ENCODE measurements at places on chromosomes 12 and 14. TPM values are rescaled to one million over a fixed set of nuclear protein-coding genes. Genes with fewer than 3 reads are reported as not detected.

- DNase-seq = no peak
These were observed 4.6 kb upstream of the CEP128 start for GRCh38 chr14:80946187-80946586.

DNA sequence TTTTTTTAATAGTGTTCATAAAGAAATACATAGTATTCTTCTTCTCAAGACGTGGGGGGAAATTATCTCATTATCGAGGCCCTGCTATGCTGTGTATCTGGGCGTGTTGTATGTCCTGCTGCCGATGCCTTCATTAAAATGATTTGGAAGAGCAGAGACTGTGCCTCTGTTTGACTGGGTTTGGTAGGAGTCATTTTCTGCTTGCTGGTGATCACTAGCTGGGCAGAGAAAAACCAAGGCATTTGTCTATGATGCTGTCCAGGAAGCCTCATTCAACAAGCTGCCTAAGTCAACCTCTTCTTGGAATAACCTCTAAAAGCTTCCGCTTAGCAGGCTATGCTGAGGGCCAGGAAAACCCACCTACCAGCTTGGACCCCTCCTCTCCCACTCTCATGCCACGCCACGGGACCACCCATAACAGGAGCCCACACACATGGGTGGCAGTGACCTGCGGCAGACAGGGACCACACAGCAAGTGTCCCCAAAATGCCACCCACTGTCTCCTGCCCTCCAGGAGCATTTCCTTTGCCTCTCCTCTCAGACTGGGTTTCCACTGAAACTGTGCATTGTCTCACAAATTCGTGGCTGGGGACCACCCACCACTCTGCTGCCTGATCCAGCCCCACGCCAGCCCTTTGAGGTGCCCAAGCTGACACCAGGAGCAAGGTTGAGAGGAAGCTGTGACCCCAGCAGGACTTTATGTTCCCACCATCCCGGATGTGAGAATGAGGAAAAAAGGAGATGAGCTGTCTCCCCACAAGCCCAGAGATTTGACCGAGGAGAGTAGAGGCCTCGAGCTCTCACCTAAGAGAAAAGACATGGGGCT, 36.8 kb downstream of the DAD1 start:
- no peak for DNase-seq

GRCh38 chr14:94365624-94366023, 22.8 kb downstream of the SERPINA1 start:
- no peak for DNase-seq

DNA sequence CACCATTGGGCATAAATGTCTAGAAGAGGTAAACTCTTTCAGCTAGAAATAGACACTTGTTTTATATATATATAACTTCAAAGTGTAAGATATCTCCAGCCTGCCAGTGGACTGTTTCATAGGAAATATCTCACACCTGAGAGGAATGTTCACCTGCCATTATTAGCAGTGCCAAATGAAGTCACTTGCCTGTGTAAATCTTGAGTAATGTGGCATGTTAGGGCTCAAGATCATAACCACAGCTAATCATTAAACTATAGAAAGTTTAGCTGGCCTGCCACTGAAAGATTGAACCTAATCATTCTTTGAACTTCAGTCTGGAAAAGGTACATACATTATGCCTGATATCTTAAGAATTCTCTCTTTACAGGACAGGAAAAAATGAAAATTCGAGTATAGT, 25.5 kb upstream of the KCNJ8 start:
- no peak for DNase-seq

DNA sequence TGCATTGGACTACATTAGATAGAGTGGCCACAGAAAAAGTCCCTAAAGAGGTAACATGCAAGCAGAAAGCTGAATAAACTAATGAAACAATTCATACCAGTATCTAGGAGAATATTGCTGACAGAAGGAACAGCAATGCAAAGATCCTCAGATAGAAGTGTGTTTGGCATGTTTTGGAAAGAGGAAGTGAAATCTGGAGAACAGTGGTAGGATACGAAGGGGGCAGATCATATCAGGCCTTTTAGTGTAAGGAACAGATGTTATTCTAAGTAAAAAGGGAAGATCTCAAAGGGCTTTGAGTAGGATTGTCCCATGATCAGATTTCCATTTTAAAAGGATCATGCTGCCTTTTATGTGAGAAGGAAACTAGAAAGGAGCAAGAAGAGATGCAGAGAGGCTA, 342.9 kb downstream of the PAWR start:
- DNase-seq = no peak

DNA sequence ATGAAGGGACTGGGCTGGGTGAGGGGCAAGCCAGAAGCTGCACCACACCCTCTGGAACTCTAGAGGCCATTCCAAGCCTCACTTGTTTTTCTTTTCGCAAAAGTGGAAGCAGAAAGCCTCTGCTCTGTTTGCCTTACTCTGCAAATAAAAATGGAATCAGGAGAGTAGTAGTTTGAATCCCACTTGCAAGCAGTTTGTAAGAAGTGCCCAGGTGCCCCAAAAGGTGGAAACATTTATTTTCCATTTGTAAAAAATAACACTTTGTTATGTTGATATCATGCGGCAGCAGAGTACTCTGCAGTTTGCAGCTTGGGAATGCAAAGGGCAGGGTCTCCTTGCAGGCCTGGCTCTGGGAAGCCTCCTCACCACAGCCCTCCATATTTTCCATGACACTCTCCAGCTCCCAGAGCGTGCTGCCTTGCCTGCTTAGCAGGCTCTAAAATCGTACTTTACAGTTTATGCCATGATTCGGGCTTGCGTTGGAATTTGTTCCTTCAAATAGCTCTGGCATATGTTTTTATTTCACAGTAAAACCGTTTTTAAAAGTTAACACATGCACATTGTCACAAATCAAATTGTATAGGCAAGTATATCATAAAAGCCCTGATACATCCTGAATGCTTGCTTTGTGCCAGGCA, 20.0 kb downstream of the TUNAR start:
- no peak for DNase-seq

DNA sequence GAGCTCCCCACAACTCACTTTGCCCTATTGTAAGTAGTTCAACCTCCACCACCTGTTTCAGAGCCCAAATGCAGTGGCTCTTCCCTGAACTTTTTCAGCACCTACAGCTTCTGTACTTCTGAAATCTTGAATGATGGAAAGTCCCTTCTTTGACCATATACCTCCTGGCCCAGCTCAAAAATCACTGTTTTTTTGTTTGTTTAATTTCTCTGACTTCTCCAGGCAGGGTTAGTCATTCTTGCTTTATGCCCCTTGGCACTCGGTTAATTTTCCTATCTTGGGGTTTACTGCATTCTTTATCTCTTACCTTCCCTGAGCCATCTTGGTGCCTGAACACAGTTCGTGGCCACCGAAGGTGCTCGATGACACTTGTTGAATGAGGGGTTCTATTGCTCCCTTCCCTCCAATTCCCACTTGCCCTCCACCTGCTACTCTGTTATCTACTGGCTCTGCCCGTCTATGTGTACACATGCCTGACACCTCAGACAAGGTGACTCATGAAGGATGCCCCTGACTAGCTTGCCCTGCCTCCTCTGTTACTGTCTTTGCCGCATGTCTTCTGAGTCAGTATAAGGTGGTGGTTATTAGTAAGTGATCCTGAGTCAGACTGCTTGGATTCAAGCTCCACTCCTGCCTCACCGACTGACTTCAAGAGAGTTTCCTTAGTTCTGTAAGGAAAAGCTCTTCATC, 4.4 kb downstream of the AMHR2 start:
- DNase-seq = no peak

DNA sequence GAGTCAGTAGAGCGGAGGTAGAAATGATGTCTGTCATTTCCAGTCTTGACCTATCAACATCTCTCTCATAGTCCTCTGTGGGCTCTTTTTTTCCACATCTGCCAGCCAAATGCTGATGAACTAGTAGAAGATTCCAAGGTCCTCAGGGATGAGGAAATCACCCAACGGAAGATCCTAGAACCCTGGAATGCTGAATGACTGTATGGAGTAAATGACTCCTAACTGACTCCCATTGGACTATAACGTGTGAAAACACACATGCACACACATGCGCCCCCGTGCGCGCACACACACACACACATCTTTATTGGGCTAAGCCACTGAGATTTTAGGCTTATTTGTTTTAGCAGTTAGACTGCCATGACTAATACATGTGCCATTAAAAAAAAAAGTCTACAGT, 159.2 kb downstream of the MYRFL start:
- DNase-seq = no peak

DNA sequence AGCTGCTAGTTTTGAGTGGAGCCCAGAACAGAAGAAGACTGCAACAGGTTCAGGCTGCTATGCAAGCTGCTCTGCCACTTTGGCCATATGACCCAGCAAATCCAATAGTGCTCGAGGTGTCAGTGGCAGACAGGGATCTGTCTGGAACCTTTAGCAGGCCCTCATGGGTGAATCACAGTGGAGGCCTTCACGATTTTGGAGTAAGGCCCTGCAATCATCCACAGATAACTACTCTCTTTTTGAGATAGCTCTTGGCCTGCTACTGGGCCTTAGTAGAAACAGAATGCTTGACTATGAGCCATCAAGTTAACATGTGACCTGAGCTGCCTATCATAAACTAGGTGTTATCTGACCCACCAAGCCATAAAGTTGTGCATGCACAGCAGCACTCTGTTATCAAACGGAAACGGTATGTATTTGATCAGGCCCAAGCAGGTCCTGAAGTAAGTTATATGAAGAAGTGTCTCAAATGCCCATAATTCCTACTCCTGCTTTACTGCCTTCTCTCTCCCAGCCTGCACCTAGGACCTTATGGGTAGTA, 116.9 kb upstream of the CCDC196 start:
- DNase-seq = no peak

DNA sequence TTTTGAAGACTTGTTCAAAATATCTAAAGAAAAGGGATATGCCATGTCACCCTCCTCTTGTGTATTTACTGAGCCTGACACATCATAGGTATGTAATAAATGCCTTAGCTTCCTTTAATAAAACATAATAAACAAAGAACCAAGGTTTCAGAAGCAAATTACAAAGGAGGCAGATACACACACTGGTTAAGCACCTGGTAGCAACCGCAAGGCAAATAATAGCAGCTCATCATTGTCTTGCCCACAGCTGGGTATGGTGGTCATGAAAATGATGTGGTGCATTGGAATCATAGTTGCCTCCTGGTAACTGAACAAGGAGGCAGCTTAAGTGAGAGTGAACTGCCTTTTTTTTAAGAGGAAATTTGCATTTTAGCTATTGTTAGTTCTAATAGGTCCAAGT, 39.0 kb downstream of the PAX9 start:
- DNase-seq = no peak

DNA sequence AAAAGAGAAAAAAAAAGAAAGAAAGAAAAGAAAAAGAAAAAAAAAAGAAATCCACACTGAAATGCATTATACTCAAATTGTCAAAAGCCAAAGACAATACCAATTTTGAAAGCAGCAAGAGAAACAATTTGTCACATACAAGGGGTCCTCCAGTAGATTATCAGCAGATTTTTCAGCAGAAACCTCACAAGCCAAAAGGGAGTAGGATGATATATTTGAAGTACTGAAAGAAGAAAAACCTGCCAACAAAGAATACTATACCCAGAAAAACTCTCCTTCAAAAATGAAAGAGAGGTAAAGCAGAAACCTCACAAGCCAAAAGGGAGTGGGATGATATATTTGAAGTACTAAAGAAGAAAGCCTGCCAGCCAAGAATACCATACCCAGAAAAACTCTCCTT, 37.1 kb upstream of the ANO6 start:
- no peak for DNase-seq

DNA sequence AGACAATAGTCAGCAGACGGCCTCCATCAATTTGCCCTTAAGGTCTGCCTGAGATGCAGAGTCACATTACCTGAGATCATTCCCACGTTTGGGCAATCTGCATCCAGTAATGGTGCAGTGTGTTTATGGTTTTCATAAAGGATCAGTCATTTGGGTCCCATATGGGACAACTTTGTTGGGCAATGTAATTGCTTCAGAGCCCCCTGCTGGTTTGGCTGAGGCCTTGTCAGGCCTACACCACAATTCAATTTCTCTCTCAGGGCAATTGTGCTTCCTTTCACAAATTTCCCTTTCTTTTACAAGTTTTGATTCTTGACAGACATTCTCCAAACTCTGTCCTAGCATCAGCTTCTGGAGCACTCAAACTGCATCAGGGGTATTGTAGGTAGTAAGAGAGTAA, 191.2 kb upstream of the SSTR1 start:
- DNase-seq = no peak

KCNC2 gene
- polyA plus RNA-seq = not detected

GALNT16 gene
- not detected for polyA plus RNA-seq

SERPINA4 gene
- polyA plus RNA-seq = not detected

TAS2R43 gene
- polyA plus RNA-seq = not detected

DAO gene
- polyA plus RNA-seq = not detected

SOX5 gene
- polyA plus RNA-seq = 0.08 TPM

GLT1D1 gene
- polyA plus RNA-seq = 4.1 TPM

LRRC43 gene
- polyA plus RNA-seq = not detected

Measured in GM12878 (cell line).